NCI-H2107 (cell line): ENCODE measurements at places on chromosomes 2 and 18.

DNA sequence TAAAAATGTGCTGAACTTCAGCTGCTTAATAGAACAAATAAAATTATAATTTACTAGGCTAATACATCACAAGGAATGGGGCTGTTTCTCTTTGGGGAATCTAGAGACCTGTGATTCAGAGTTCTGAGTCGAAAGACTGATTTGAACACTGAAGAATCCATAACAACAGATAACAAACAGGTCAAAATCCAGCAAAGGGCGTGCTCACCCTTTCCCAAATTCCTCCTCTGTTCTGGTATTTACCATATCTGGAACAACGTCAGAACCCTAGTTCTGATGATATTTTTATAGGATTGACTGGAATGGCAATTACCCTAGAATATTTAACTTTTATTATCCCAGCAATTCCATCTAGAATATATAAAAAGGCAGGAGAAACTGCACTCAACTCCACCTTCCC, 66.0 kb upstream of the ITGA6 start:
- DNase-seq, result no peak

DNA sequence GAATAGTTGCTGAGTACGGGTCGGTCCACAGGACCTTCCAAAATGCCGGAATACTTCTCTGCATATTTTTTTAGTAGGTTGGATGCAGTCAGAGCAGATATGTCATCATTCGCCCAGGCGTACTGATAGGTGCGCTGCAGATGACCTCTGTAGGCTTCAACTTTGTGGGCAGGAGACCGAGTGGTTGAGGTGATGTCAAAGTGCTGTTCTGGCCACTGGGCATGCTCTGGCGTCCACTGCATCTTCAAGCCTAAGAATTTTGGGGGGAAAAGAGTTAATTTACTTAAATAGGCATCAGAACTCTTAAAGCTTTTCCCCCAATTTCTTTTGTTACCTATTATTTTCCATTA, 124.3 kb downstream of the FIGN start:
- no peak for DNase-seq

GRCh38 chr2:66431846-66432587, 2.9 kb upstream of the MEIS1 start:
- no peak for DNase-seq

DNA sequence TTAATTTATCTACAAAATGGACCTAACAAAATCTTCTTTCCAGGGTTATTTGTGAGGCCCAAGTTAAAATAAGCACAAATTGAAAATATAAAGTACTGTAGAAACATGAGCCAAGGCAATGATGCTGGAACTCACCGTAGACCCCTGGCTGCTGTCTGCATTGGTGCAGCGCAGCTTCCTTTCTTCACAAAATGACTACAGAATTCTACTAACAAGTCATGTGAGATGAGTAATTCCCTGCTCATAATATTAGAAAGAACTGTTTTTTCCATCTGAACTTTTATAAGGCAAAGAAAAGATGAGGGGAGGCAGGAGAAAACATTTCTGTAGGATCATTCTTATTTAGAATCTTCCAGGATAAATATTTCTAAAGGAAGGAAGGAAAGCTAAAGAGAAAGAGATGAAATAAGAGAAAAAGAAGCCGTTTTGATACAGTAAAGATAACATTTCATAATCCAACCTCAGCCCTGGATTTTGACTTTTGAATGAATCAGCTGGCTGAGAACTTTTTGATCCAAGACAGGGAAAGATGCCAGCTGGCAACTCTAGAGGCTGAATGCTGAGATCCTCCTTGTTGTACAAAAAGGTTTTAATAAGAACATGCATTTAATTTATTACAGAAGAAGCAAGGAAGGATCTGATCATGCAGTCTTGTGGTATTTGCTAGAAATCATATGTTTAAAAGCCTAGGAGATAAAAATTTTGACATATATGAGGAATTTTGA, 183.9 kb upstream of the KLHL14 start:
- no peak for DNase-seq

DNA sequence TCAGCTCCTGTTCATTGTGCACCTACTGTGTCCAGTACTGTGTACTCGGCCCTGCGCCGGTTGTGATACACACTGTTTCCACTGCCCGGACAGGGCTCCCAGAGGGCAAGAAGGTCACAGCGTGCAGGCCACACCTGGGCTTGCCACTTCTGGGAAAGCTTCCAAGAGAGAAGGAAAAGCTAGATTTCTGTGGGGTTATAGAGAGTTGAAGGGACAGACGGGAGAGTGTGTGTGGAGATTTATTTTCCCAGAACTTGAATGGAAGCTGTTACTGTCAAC, 3.8 kb upstream of the CNDP1 start:
- no peak for DNase-seq

- DNase-seq, result no peak
Measured at GRCh38 chr18:57845605-57846074, 42.5 kb upstream of the ATP8B1 start.

DNA sequence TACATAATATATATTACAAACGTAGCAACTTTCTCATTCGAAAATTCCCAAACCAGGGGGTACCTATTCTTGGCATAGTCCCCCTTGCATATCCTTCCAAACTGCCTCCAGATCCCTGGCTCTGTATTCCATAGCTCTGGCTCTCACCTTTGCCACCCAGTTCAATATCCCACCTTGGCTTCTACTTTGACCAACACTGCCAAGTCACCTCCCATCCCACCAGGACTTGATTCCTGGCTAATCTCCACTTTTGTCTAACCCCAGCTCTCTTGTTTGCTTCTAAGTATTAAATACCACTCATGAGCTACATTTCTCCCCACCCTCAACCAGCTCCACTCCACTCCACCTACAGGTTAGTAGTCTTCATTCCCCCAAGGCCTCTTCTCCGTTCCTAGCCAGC, 103.2 kb upstream of the WDR75 start:
- no peak for DNase-seq

DNA sequence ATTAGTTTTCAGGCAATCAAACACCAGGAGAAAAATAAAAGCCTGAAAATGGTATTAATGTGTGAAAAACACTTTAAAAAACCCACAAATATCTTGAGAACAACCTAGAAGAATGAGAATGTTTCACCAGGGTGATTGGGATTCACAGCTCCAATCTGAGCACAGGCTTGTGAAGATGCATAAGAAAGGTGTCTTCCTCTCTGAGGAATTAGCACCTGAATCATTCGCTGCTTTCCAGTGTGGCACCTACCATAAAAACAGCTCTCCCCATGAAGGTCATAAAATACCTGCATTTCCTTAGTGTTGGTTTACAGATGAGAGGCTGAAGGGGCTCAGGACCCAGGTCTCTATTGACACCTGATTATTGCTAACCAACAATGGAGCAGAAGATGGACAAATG, 499.7 kb upstream of the KLHL29 start:
- no peak for DNase-seq

DNA sequence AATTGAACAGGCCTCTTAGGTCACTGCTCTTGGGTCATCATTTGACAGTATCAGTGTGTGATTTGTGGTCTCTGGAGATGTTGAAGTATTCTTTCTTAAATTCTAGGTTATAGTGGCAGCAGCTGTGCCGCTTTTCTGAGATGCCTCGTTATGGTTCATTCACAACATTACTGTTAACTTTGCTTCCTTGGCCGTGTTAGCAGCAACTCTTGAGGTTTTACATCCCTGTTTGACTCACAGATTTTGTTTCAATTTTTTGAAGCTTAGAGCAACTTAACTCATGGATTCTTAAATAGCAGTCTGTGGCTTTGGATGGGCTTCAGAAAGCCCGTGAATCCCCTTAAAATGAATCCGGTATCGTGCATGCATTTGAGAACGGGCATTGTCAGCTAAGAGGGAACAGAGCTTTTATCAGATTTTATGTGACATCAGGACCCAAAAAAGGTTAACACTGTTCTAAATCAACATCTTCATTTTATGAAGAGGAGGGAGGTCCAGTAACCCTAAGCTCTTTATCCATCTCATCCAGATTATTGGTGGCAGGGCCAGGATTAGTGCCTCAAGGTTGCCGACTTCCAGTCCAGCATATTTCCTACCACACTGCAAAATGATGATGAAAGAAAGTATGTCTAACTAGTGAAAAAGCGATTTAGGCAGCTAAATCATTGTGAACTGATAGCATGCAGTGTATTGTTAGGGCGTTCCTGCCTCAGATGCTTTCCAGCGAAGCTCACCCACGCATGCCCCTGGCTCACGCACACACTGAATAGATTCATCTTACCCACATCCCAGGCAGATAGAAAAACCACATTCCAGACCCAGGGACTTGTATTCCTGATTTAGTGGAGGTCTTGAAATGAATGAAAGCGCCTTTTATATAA, 5.1 kb downstream of the TRIB2 start:
- no peak for DNase-seq

DNA sequence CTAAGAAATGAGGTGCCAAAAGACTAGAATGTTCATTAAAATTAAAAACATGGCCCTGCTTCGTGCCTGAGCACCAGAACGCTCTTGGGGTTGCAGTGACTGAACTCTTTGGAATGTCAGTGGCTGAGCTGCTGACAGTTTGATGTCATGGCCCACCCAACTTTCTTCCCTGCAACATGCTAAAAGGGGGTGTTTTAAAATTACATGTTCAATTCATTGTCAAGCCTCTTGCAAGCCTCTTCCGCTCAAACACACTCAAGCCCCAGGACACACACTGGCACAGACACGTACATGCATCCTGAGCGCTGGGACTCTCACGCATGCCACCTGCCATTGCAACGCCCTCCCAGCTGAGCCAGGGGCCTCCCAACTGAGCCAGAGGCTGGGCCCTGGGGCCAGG, 12.6 kb downstream of the RUFY4 start:
- no peak for DNase-seq
